Activated naive CD4-positive, alpha-beta T cell (primary cell): ENCODE measurements at places on chromosomes 5 and 9.

DNA sequence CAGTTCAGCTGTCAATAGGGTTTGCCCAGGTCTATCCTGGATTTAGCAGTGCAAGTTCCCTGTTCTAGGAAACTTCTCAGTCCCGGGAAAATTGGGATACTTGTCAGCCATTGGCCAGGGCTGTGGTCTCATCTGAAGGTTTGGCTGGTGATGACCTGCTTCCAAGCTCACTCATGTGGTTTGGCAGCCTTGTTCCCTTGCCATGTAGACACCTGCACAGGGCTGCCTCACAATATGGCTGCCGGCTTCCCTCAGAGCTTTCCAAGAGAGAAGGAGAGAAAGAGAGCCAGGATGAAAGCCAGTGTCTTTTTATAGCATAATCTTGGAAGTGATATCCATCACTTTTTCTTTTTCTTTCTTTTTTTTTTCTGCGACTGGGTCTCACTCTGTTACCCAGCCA, 37.7 kb upstream of the HMCN2 start:
- DNase-seq = no peak

DNA sequence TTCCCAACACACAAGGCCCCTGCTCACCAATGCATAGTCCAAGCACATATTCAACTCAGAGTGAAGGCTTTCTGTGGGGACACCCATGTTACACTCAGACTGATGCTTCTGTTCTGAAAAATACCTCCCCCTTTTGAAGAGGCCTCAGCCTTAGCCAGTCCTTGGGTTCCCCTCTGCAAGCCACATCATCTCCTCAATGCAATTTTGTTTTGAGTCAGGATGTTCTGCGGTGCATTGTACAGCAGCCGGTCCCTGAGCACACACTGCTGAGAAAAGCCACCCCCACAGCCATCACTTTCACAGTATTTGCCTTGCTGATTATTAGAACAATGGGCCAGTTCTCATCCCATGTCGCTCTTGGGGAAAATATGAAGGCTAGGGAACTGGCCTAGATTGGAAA, 241.2 kb downstream of the FAM114A2 start:
- DNase-seq = no peak

- no peak for DNase-seq
These were observed 398.2 kb upstream of the TRPC7 start for GRCh38 chr5:136763548-136763947.

DNA sequence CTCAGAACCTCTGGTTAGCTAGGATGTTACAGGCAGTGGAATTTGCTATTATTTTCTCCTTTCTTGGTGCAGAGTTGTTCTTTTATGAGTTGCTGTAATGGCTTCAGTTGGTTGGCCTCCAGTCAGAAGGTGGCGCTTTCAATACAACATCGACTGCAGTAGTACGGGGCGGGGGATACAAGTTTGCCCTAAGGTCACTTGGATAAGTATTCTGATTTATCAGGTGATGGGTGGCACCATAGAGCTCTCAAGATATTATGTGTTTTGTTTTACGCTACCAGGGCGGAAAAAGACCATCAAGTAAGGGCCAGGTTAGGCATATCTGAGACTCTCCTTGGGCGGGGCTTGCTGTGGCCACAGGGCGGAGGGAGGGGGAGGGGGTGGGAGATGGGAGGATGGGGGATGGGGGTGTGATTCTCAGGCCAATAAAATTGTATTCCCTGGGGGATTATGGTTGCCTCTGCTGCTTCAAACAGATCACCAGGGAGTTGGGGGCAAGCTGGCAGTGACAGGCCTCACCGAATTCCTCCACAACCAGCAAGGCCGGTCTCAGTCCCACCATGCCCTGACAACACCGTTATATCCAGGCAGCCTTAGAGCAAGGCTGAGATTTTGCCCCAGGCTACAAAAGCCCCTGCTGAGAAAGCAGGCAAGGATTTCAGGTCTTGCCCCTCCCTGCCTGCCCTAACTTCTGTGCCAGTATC, 15.9 kb upstream of the RNF38 start:
- no peak for DNase-seq

DNA sequence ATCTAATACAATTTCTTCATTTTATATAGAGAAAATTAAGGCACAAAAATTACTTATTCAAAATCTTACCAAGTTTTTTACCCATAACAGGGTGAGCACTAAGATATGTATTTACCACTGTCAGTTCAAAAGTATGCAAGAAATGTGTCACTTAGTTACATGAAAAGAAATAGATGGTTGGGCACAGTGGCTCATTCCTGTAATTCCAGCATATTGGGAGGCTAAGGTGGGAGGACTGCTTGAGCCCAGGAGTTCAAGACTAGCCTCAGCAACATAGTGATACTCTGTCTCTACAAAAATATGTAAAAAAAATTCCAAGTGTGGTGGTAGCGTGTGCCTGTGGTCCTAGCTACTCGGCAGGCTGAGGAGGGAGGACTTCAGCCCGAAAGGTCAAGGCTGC, 19.4 kb downstream of the YIPF5 start:
- DNase-seq = no peak
